Foreskin keratinocyte (primary cell): ENCODE measurements at places on chromosomes 3 and 15. TPM values are rescaled to one million over a fixed set of nuclear protein-coding genes. Genes with fewer than 3 reads are reported as not detected.
A peak's percentile ranks its signal among the peaks of the same experiment; 100 is the strongest.

Gene SLC22A14
- 0.14 TPM in 1 of 2 replicates, not detected in the other for total RNA-seq

Gene CA12
- 21.6 and 32.3 TPM in 2 replicates for total RNA-seq

Gene ASB7
- 10.9 and 11.8 TPM in 2 replicates for total RNA-seq

Gene ARPP21
- total RNA-seq: not detected in 2 replicates

Gene COL7A1
- total RNA-seq: 306 and 607 TPM in 2 replicates

Gene PLA2G4E
- total RNA-seq: 0.07 and 0.14 TPM in 2 replicates

Gene GYG1
- 22.2 and 25.3 TPM in 2 replicates for total RNA-seq

Gene PRR20G
- not detected in 2 replicates for total RNA-seq

Gene AP3B2
- total RNA-seq: 0.31 and 0.63 TPM in 2 replicates

Gene ACAD11
- 17.5 and 18.9 TPM in 2 replicates for total RNA-seq

- DNase-seq: peak; percentile 34
Observed at GRCh38 chr3:193836918-193837317, 243.9 kb downstream of the OPA1 start.

- DNase-seq: no peak
Observed at GRCh38 chr3:107817076-107817475, 273.8 kb downstream of the CD47 start.

- no peak for DNase-seq
Observed at GRCh38 chr3:114675104-114675503, 381.3 kb downstream of the TIGIT start.

GRCh38 chr3:29314727-29315088 lies 33.8 kb downstream of the RBMS3 start:
- no peak for DNase-seq

DNA sequence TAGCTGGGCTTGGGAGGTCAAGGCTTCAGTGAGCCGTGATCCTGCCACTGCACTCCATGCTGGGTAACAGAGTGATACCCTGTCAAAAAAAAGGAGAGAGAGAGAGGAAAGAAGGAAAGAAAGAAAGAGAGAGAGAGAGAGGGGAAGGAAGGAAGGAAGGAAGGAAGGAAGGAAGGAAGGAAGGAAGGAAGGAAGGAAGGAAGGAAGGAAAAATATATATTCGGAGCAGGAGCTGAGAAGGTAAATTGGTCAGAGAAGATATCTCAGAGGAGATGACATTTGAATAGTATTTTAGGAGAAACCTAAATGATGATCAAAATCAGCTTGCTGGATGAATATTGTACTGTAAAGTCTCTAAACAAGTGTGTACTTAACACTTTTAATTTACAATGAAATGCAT lies 633.1 kb downstream of the ZPLD1 start:
- no peak for DNase-seq

DNA sequence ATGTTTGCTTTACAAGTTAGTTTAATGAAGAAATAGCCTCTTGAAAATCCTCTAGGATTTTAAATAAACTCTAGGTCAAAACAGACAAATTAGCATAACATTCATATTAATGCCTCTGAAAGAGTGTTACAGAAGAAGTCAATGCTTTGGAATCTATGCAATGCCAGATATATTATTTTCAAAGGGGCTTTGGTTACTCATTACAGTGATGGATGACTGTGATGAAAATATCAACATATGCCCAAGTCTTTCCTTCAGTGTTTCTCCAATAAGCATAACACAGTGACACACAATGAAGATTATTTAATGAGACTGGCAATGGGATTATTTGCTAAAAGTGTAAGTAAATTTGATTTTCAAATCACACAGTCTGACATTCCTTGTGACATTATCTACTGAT lies 1247.2 kb downstream of the ROBO2 start:
- no peak for DNase-seq

DNA sequence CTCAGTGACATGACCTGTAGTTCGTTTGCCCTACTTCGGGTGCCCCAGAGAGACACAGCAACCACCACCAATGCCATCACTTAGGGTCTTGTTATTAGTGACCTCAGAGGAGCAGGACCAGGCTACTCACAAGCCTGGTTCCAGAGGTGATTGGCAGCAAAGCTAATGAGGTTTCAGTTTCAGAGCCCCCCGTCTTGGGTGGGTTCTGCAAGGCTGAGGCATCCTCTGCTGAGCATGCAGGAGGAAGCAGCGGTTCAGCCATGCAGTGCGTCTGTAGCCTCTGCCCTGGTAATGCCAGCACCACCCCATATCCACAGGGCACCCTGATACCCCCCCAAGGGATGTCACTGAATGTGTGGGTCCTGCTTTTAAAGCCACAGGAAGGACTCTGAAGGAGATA lies 39.0 kb upstream of the ITGA11 start:
- DNase-seq: no peak

DNA sequence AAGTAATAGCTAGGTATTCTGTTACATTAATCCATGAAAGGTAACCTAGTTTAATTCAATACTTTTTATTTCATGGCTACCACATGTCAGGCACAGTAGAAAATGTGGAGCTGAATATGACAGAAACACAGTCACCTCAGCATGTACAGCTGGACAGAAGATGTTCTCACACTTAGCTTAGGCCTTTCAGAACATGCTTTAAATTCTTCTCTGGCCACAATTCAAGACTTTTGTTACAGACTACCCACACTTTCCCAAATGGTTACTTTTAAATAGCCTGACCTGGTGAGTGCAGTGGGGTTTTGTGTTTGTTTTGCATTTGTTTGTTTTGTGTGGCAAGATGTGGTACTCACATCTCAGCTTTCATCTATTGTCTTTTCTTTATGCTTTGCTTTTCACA lies 1079.5 kb downstream of the IGSF11 start:
- DNase-seq: no peak

DNA sequence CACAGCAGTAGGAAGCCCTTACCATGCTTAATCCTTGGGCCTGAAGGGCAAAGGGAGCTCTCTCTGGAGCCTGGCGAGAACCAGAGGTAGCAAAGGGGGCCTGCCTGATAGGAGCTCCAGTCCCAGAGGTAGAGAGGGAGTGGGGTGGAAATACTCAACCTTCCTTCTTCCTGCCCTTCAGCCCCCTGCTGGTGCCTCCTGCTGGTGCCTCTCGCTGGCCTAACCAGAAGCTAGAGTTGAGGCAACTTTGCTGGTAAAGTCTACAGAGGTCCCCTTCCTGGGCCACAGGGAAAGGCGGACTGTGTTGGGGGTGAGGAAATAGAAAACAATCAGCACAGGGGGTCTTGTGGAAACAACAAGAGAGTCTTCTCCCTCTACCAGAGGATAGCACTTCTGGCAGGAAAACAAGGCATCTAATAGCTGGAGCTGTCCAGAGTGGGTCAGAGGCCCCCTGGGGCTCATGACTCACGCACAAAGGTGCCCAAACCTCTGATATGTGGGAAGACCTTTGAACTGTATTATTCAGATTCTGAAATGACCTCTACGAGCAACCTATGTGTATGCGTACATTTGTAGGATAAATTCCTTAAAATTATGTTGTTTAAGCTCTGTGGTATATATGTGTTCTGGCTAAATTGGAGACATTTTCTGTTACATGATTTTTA lies 133.9 kb downstream of the LRRC28 start:
- DNase-seq: no peak

DNA sequence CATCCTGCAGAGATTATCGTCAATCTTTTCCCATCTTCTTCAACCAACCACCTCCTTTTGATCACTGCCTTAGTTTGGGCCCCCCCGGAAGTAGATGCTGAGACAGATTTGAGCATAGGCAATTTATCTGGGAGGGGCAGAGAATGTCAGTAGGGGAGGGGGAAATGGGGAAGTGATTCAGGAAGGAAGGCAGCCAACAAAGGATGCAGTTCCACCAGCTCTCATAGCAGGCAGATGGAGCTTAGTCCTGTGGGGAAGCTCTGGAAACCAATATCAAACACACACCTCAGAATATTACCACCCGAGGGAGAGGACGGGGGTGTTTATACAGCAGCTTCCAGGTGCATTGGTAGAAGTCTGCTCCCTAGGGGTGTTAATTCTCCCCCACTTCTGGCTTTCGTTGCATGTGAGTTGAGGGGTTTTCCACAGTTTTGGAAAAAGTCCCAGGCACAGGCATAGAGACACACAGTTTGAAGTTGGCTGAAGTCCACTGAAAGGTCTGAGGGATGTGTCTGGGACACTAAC lies 91.5 kb upstream of the TNFAIP8L3 start:
- DNase-seq: no peak

DNA sequence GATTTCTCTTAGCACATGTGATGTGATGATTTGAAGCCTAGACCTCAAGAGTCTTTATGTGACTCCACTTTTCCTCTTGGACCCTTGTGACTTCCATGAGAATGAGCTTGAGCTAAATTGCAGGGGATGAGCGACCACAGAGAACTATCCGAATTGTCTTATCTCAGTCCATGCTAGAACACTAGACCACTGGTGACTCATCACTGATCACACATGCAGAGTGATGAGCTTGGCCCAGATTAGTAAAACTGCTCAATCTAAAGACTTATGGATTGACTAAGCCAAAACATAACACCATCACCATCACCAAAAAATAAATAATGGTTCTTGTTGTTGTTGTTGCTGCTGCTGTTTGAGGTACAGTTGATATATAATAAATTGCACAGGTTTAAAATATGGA lies 114.1 kb upstream of the CFAP20DC start:
- DNase-seq: no peak

GRCh38 chr3:175486255-175486654 lies 627.1 kb downstream of the NAALADL2 start:
- DNase-seq: no peak

DNA sequence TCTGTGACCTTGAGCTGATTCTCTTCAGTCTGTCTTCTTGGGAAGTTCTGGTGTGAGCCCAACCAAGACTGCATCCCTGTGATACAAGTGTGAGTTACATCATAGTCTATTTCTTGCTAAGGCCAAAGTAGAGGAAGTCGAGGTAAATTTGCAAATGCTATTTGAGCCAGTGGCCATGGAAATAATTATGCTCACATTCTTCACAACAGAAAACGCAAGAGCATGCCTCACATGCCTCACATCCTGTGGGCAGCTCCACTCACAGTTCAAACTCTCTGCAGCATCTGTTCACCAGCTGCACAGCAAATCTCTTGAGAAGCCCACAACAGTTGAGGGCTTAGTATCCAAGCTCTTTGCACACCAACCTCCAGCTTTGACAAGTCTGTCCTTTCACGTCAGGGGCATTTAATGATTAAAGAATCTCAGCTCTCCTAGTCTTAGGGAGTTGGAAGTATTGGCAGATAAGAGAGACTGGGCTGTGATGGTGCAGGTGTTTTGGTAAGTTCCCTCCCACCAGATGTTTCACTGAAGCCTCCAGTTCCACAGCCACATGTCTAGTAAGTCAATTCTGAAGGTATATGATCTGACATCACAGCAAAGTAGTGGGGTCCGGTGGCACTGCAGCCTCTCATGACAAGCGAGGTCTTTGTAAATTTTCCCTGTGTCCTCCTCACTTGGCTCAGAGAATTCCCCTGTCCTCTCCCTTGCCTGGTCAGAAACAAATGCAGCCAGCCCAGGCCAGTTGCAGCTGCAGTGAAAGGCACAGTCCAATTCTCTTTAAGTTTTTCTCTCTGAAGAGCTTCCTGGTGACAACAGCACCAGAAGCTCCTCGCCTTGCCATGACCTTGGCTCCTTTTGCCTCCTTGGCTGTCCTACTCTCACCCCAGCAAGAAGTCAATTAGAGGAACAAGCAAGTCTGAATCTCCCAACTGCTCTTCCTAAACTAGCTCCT lies 166.1 kb downstream of the SSR3 start:
- peak; percentile 73 for DNase-seq

GRCh38 chr3:72255791-72256559 lies 471.0 kb upstream of the PROK2 start:
- DNase-seq: peak; percentile 10

DNA sequence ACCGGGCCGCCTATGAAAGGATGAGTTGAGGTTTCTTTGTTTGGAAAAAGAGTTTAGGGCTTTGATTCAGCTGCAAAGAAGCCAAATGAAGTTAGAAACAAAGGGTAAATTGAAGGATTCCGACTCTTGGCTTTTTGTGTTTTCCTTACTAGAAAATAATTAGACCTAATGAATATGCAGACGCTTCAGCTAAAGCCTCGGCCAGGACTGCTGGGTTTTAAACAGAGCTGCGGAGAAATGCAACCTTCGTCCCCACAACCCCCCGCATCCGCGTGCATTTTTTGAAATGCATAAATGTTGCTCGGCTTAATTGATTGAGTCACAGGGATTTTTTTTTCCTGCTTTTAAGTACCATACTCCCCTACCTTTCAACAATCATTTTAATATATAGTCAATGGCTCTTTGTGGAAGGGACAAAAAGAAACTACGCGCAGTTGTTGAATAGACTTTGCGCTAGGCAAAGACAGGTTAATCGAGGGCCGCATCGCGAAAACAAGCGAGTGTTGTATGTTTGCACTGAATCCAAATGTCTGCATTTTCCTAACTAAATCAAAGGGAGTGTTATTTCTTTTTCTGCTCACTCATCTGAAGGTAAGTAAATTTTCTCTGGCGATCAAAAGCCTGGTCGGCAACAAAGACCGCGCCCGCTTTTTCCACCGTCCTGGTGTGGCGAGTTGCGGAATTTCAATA lies 1.3 kb upstream of the ZIC4 start:
- DNase-seq: no peak

DNA sequence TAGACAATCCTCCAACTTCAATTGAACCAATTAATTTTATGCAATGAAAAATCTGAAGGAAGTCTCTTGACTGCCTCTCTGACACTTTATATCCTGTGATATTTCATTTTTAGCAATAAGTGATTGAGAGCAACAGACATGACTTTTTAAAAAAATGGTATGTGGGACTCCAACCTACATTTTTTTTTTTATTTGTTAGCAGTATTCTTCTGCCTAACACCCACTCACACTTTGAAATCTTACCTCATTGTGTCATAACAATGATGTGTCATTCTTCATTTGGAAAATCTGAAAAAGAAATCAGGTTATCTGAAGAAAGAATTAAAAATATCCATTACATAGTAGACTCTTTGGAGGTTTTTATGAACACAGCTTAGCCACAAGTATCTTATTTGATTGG lies 541.3 kb upstream of the KCNMB2 start:
- no peak for DNase-seq

DNA sequence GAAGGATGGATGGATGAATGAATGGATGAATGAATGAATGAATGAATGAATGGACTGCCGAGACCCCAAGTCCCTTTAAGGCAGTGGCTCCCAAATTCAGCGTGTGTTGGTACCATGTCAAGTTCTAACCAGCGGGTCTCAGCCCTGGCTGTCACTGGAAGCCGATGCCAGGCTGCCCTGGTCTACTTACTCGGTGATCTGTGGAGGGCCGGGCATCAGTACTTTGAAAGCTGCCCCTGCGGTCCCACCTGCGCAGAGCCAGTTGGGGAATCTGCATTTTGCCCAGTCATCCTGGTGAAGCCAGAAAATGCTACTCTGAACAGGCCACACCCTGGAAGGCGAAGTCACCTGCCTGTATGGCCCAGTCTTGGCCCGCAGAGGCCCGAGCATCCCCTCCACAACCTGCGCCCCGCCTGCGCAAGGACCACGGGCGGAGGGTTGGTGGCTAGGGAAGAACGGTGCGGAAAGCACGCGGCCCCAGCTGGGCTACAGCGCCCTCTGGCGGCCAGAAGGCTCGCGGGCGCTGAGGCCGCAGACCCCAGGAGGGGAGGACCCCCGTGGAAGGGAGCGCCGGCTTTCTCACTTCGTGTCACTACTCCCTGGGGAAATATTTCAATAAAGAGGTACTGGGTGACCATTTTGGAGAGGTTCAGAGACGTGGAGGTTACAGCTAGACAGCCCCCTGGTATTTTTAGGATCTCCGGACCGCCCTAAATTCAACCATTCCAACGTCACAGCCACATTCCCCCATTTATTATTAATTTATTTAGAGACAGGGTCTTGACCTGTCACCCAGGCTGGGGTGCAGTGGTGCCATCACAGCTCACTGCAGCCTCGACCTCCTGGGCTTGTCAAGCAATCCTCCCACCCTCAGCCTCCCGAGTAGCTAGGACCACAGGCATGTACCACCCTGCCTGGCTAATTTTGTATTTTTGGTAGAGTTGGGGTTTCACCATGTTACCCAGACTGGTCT lies 34.9 kb downstream of the PRKCD start:
- no peak for DNase-seq

GRCh38 chr15:91400481-91400880 lies 300.4 kb downstream of the SV2B start:
- DNase-seq: no peak
